ENCODE measurements at places on chromosomes 16 and 17.

GRCh38 chr16:81445143-81445961, 744 bp downstream of the CMIP start:
- peak; percentile 42 for DNase-seq

DNA sequence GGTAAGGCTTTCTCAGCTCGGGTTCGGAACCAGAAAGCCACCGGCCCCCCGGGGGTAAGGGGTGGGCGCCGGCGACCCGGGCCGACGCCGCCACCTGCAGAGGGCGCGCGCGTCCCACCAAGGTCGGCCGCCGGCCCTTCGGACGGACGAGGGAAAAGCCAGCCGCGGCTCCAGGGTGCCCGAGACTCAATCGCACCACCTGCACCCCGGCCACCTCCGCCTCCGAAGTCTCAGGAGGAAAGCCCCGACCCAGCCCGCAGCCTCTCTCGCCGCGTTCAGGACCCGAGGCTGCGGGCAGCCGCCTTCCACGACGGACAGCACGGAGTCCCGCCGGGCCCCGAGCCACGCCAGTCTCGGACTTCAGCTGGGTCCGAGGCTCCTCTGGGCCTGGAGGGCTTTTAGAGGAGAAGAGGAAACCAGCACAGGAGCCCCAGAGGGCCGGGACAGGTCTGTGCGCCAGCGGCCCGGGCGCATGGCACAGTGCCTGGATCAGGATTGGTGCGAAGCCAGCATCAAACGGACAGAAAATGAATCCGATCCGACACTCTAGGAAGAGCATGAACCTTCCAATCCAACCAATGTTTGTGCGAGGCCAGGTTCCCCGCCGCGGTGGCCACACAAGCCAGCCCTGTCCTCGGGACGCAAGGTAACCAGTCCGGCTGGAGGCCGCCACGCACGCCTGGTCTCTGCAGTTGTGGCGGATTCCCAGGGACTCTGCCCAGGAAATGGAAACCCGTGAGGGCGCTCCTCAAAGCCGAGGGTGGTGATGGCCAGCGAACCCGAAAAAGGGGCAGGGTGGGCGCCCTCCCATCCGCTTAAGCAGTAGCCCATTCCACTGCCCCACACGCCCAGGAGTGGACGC, 6.7 kb downstream of the CBX8 start:
- DNase-seq = no peak

DNA sequence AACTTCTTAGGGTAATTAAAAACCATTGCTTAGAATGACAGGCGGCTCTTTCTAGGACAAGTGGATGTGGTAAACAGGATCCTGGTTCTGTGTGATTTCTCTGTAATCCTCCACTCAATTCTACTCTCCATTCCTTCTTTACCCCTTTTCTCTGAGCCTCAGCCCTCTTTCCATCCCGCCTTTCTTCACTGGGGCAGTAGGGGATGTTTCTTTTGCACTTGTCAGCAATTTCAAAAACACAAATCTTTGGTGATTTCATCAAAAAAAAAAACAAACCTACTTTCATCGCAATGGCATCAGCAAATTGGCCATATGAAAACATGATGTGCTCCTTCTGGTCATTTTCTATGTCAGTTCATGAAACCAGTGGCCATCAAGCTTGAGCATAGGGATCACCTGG, 104.6 kb downstream of the CDK5R1 start:
- DNase-seq = no peak

DNA sequence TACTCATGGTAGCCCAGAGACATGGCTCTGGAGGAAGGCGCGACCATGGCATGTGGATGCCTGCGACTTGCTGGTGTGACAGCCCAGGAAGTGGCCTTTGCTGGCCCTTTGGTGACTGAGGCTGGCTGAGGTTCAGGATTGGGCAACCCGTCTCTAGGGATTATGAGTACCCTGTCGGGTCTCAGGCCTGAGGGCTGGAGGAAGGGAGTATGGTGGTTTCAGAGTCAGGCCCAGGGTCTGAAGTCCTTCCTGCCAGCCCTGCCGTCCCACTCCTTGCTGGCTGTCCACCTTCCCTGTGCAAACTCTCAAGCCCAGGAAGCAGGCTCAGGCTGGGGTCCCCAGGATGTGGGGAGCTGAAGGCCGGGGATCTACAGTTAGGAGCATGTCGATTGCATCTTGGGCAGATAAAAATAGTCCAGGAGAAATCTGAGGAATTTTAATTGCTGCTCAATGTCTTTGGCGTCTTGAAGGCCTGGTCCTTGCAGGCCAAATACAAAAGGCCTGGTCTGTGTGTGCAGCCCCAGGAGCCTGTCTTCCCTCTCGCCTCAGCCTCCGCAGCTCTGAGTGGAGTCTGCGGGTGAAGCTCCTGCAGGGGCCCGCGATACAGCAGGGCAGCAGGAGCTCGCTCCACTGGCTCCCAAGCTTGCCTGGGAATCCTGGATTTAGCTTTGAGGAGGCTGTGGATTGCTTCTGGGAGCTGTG, 52.5 kb downstream of the NKD1 start:
- no peak for DNase-seq

DNA sequence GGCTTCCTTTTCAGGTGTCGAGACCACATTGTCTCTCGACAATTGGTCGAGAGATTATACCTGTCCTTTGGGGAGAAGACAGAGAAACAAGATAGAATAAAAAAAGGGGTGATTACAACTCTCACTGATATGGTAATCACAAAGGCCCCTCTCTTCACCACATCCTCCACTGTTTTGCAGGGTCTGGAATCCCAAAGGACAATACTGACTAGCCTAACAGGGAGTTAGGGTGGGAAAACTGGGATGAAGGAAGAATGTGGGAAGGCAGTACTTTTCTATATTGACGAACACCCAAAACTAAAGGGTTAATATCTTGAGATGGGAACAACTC, 6.1 kb downstream of the ABCA5 start:
- DNase-seq = no peak

DNA sequence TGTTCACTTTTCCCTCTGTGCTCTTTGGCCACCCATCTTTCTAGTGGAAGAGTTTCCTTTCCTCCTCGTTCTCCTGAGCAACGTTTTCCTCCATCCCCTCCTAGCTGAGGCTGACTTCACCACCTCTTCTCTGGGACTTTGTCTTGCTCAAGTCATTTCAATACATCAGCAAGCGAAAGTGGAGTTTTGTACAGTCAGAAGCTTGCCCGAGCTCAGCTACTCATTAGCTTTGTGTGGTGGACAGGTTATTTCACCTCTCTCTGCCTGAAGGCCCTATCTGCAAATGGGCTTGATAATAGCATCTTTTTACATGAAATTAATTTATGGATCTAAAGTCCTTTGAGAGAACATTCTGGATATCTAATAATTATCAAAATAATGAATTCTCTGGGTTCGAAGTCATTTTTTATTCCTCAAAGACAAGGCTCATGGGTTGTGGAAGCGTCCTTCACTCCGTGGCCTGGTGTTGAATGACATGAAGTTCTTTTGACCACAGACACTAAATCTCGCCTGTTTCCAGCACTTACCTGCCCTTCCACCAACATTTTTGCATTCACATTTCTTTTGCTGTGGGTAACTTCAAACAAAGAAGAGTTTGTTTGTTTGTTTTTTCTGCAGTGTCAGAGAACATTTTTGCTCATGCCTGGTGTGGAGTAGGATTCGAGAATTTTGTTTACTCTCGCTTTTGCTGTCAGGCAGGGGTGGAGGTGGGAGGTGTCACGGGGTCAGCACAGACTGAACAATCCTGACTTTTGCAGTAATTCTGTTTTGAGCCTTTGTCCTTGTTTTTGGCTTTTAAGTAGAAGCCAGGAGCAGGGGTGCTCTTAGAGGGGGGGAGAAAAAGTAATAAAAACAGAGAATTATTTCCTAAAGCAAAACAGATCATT, 155.0 kb upstream of the CACNG5 start:
- DNase-seq = no peak

GRCh38 chr16:84404936-84405639, 36.8 kb downstream of the ATP2C2 start:
- no peak for DNase-seq

GRCh38 chr17:28901866-28902818, 737 bp downstream of the DHRS13 start:
- peak; percentile 55 for DNase-seq

DNA sequence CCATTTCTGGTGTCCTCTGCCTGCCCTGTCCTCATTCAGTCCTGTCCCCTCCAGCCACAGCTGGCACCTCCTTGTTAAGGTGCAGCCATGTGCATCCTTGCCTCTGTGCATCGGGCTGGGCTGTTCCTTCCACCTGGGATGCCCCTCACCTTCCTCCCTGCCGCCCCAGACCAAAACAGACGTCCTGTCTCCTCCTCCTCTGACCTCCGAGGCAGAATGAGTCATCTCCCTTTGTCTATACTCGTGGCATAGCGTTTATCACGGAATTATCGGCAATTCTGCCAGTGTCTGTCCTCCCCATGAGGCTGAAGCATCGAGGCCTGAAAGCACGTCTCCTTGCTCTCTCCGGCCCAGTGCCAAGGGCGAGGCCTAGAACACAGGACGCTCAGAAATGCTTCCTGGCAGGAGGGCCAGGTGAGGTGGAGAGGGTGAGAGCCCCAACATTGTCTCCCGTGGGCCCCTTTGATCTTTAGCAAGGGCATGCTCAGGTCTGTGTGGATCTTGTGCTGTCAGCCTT, 4.6 kb downstream of the RAI1 start:
- no peak for DNase-seq

DNA sequence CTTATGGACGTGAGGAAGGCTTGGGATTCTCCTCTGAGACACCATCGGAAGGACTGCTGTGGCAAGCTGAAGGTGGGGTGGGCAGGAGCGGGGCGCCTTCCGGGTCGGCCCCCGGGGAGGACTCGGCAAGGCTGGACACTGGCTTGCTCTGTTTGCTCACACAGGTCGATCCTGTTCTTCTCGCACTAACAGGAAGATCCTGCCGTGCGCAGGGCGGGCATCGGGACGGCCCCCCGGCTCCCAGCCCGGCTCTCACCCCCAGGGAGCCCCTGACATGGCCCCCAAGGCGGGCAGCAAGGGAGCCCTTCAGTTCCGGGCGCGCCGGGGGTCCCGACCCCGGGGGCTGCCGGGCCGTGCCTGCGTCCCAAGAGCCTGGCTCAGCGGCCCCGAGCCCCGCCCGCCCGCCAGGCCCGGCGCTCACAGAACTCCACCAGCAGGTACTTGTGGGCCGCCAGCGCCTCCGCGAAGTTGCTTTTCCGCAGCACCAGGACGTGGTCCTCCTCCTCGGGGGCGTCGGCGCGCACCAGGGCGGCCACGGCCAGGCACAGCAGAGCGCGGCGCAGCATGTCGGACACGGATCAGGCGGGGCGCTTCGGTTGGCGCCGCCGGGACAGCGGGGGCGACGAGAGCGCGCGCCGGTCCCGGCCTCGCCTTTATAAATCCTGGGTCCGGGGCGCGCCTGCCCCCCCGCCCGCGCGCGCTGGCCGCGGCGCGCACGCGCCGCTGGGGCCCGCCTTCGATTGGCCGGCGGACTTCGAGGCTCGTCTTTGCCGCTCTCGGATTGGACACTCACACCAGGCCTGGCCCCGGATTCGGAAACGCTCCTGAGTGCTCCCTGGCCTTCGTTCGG, at the start of gene P4HB:
Gene P4HB, minus strand, starts transcription at position 630 of the 850 bp plus-strand sequence. Its CDS starts 64 bp downstream, at position 566.
- no peak for DNase-seq

DNA sequence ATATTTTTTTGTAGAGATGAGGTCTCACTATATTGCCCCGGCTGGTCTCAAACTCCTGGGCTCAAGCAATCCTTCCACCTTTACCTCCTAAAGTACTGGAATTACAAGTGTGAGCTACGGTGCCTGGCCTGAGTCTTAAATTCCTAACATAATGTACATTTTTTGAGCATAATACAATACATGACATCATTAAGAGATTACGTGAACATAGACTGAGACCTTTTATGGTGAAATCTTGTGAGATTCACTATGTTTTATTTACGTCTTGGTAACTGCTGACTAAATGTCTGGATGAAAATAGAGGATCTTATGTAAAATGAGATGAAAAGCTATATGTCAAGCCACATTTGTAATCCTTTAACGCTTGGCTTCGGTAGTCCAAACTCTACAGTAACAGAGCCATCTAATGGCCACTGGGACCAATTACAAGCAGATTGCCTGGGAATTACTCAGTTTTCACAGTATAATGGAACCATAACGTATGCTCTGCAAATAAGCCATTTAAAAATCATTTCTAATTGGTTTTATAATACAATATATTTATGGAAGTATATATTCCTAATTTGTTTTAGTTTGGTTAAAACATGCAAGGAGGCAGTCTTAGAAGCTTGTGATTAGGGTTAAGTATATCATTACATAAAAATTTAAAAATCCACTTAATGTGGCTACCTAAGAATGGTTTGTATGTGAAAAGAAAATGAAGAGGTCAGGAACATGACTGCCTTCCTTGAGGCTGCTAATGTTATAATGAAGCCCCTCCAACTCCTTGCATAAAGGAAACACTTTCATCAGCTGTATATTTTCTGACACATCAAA, 8.1 kb upstream of the EFCAB13 start:
- DNase-seq = peak; percentile 40

DNA sequence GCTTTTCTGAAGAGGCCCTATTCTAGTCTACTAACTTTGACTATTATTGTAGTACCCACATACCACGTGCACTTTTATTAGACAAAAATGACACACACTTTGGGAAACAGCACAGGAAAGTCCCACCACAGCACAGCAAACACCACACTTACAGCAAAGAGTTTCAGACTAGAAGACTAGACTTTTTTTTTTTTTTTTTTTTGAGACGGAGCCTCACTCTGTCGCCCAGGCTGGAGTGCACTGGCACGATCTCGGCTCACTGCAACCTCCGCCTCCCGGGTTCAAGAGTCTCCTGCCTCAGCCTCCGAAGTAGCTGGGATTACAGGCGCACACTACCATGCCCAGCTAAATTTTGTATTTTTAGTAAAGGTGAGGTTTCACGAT, 20.1 kb downstream of the YWHAE start:
- DNase-seq = peak; percentile 48

DNA sequence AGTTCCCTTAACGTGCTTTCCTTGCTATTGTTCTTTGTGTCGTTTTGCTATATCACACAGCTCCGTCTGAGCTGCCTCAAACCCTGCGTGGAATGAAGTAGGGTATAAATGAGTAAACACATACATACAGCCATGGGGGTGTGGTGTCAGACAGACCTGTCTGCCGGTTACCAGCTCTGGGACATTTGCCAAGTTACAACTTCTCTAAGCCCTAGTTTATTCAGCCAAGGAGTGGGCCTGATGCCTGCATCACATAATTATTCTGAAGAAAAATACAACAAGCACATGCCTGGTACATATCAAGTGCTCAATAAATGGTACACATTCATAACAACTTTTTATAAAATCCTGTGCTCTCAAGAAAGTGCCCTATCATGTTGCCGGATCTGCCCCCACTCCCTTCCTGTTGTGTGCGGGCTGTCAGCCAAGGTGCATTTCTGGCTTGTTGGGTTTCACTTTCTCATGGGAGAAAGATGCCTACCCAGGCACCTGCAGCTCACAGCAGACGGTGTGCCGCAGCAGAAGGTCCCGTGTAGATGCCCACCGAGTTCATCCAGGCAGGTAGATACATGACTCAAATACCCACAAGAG, 30.5 kb downstream of the SMPD3 start:
- peak; percentile 72 for DNase-seq

DNA sequence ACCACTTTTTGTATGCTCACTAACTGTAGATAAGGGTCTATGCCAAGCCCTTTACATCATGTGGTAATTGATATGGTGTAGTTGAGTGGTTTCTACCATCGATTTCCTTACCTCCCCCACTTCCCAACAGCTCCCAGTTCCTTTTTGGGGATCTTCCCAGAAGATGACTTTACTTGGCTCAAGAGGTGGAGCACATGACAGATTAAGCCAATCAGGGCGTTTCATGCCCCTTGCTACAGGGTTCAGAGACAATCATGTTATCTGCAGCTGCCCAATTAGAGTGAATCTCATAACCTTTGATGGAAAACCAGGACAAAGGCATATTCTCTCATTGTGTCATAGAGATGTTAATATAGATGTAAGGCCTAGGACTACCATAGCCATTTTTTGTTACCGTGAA, 16.2 kb upstream of the BMERB1 start:
- DNase-seq = no peak

- no peak for DNase-seq
These were observed 665 bp upstream of the ALDH3A2 start for GRCh38 chr17:19647697-19648474.
